ENCODE measurements at places on chromosomes 16 and 17. TPM values are rescaled to one million over a fixed set of nuclear protein-coding genes. Genes with fewer than 3 reads are reported as not detected.

GRCh38 chr16:11973070-11973469 lies 3.5 kb upstream of the SNX29 start:
- H3K4me1 ChIP-seq: peaks cover 13% of the 10 kb centered on the region
- H3K36me3 ChIP-seq: no peaks in the 10 kb centered on the region
- DNase-seq: no peak
- no peak overlapping the region for H3K27ac ChIP-seq
- no peaks in the 10 kb centered on the region for H3K27me3 ChIP-seq
- no peak overlapping the region for H3K4me3 ChIP-seq

- H3K4me3 ChIP-seq: no peak overlapping the region
- no peaks in the 10 kb centered on the region for H3K27me3 ChIP-seq
- peak overlapping the region; percentile 37 for H3K27ac ChIP-seq
- peaks cover 3% of the 10 kb centered on the region for H3K36me3 ChIP-seq
- DNase-seq: no peak
- H3K4me1 ChIP-seq: peaks cover 23% of the 10 kb centered on the region
These were observed 3.3 kb downstream of the ERBB2 start for GRCh38 chr17:39702901-39703893.

- no peaks in the 10 kb centered on the region for H3K27me3 ChIP-seq
- H3K4me3 ChIP-seq: no peak overlapping the region
- H3K36me3 ChIP-seq: no peaks in the 10 kb centered on the region
- no peaks in the 10 kb centered on the region for H3K4me1 ChIP-seq
- no peak for DNase-seq
- H3K27ac ChIP-seq: no peak overlapping the region
These were observed 32.1 kb upstream of the NLK start for GRCh38 chr17:28010406-28010805.

DNA sequence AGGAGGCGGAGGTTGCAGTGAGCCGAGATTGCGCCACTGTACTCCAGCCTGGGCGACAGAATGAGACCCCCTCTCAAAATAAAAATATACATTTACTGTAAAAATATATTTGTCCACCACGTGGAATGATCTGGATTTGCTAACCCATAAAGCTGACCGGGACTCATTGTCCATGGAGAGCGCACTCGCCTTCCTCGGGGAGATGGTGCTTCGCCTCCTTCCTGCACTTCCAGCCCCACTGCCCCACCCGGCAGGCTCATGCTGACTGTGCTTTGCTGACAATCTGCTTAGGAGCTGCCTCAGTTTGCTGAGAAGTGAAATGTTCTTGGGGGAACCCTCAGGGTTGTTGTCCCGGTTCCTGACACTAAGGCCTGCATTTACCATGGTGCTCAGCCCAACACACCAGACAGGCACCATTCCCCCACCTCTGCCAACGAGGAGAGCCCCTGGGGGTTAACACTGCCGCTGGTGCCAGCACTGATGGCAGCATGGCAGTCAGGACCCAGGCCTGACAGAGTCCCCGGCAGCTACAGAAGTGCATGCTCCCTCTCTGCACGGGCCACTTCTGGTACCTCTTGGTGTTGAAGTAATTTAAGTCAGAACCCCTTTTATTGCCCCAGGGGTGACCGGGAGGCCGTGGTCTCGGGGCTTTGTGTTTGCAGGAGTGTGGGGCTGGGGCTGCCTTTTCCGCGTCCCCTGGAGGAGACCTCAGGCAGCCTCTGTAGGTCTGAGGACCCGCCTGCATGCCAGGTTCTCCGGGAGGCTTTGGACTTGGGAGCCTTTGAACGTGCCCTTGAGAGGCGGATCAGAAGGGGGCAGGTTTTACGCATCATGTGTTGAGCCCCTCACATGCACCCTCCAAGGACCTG lies 2.5 kb downstream of the NUBP2 start:
- H3K4me1 ChIP-seq: peaks cover 11% of the 10 kb centered on the region
- no peak overlapping the region for H3K4me3 ChIP-seq
- peak; percentile 17 for DNase-seq
- H3K27me3 ChIP-seq: no peaks in the 10 kb centered on the region

GRCh38 chr16:20610211-20610891 lies 34.2 kb upstream of the ACSM2B start:
- no peak overlapping the region for H3K4me3 ChIP-seq
- no peaks in the 10 kb centered on the region for H3K27me3 ChIP-seq
- H3K4me1 ChIP-seq: no peaks in the 10 kb centered on the region

DNA sequence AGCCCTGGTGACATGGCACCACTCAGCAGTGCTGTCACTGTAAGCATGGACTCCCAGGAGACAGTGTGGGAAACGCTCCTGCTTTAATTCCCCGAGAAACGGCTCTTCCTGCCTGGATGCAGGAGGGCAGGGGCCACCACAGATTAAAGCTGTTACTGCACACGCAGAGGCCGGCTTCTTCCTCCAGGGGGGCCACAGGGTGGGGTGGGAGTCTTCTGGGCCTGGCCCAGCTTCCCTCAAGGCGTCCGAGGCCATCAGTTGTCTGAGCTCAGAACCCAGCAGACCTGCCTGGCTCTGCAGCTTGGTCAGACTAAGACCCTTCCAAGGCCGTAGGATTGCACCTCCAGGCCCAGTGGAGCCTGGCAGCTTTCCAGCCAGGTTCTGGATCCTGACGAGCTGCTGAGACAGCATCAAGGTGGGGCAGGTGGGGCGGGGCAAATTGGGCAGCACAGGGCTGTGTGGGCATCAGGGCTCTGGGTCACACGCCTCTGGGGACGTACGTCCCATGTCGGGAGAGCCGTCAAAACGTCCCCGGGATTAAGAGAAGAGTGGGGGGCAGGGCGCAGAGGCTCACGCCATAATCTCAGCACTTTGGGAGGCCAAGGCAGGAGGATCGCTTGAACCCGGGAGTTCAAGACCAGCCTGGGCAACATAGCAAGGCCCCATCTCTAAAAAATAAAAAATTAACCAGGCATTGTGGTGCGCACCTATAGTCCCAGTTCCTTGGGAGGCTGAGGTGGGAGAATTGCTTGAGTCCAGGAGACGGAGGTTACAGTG lies 5.0 kb upstream of the CAPN15 start:
- no peaks in the 10 kb centered on the region for H3K36me3 ChIP-seq
- no peaks in the 10 kb centered on the region for H3K27me3 ChIP-seq
- peaks cover 15% of the 10 kb centered on the region for H3K4me1 ChIP-seq
- H3K4me3 ChIP-seq: no peak overlapping the region
- no peak for DNase-seq

GRCh38 chr16:69917739-69918138 lies 33.4 kb upstream of the CLEC18A start:
- no peaks in the 10 kb centered on the region for H3K4me1 ChIP-seq
- no peaks in the 10 kb centered on the region for H3K36me3 ChIP-seq
- no peak overlapping the region for H3K4me3 ChIP-seq
- no peak overlapping the region for H3K27ac ChIP-seq
- no peak for DNase-seq

- H3K27ac ChIP-seq: no peak overlapping the region
- no peaks in the 10 kb centered on the region for H3K27me3 ChIP-seq
- H3K4me1 ChIP-seq: no peaks in the 10 kb centered on the region
- no peak overlapping the region for H3K4me3 ChIP-seq
These were observed 3.9 kb downstream of the MEAK7 start for GRCh38 chr16:84500531-84500930.

- H3K27me3 ChIP-seq: no peaks in the 10 kb centered on the region
- no peaks in the 10 kb centered on the region for H3K36me3 ChIP-seq
- H3K4me3 ChIP-seq: no peak overlapping the region
- DNase-seq: peak; percentile 40
- no peak overlapping the region for H3K27ac ChIP-seq
- peaks cover 3% of the 10 kb centered on the region for H3K4me1 ChIP-seq
These were observed 71.8 kb downstream of the PRKCA start for GRCh38 chr17:66373944-66374817.

DNA sequence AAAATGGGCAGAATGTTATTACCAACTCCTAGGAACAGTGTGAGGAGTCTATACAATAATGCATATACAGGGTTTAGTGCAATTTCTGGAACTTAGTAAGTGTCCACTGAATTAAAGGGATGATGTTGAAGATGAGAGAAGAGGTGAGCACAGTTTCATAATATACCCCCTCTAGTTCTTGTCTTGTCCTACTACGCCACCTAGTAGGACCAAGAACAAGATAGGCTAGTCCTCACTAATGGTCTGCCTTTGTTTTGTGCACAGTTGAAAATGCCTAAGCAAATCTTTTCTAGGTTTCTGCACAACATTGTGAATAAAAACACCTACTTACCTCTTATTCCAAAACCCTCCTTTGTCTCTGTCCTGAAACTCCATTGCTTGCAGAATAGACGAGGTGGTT lies 670.2 kb downstream of the CDH8 start:
- H3K4me3 ChIP-seq: no peak overlapping the region
- H3K27me3 ChIP-seq: no peaks in the 10 kb centered on the region
- no peak for DNase-seq

DNA sequence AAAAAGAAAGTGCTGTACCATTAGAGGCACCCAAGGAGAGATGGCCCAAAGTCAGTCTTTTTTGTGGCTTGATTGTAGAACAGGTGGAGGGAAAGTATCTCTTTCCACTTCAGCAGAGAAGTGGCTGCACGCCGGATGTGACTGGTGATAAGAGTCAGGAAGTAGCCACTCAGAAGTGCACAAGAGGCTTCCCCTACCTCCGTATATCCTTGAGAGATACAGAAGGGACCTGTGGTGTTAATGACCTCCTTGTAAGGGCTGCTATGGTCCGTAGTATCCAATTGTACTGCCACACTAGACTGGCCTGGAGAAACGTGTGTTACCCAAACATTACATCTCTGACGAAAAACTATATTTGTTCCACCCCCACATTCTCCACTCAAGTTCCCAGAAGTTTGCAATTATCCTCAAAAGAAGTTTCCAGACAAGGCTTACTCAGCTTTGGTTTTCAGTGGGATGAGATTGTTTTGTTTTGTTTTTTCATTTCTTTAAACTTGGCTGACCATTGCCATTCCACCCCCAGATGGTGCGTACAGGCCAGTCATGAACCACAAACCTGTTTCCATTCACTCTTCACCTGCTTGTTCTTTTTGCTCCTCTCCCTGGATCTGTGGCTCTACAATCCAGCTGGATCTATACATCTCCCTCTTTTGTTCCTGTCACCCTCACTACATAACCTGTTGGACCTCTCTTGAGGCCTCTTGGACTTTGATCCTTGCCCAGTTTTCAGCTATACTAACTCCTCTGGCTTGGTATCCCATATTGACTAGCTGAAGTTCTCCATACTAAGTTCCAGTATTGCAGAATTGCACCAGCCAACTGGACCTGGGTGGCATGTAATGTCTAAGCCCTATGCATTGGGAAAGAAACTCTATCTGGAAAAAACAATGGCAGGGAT lies 20.7 kb upstream of the MED13 start:
- no peaks in the 10 kb centered on the region for H3K27me3 ChIP-seq
- DNase-seq: no peak
- H3K27ac ChIP-seq: no peak overlapping the region
- no peaks in the 10 kb centered on the region for H3K4me1 ChIP-seq
- H3K4me3 ChIP-seq: no peak overlapping the region

DNA sequence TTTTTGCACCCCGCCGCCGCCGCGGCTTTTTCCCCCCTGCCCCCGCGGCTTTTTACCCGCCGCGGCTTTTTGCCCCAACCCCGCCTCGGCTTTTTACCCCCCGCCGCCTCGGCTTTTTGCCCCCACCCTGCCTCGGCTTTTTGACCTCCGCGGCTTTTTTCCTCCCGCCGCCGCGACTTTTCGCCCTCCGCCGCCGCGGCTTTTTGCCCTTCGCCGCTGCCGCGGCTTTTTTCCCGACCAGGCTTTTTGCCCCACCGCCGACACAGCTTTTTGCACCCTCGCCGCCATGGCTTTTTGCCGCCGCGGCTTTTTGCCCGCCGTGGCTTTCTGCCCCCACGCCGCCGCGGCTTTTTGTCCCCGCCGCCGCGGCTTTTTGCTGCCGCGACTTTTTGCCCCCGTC lies 137.0 kb upstream of the TP53TG3D start:
- no peaks in the 10 kb centered on the region for H3K4me1 ChIP-seq
- peak overlapping the region; percentile 13 for H3K4me3 ChIP-seq
- H3K36me3 ChIP-seq: no peaks in the 10 kb centered on the region

GRCh38 chr17:80946449-80946848 lies 45.2 kb upstream of the CHMP6 start:
- H3K4me1 ChIP-seq: no peaks in the 10 kb centered on the region
- no peaks in the 10 kb centered on the region for H3K36me3 ChIP-seq
- DNase-seq: no peak
- H3K27me3 ChIP-seq: no peaks in the 10 kb centered on the region
- no peak overlapping the region for H3K4me3 ChIP-seq

DNA sequence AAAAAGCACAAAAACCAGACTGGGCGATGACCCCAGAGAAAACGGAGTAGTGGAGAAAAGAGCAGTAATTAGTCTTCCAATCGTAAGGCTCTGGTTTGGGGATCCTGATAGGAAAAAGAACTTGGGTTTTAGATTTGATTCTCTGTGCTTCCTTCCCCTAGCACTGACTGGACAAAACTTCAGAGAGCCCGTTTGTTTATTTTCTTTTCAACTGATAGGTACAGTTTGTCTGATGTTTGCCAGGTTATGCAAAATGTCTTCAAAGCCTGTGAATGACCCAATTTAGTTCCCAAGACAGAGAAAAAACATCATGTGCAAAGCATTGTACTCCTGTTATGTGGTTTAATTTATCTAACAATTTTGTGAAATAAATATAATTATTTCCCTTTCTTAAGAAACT lies 151.1 kb upstream of the COX10 start:
- no peaks in the 10 kb centered on the region for H3K36me3 ChIP-seq
- H3K4me1 ChIP-seq: no peaks in the 10 kb centered on the region
- no peaks in the 10 kb centered on the region for H3K27me3 ChIP-seq
- no peak overlapping the region for H3K27ac ChIP-seq
- no peak overlapping the region for H3K4me3 ChIP-seq

GRCh38 chr17:65667656-65668055 lies 106.2 kb upstream of the AXIN2 start:
- H3K27me3 ChIP-seq: no peaks in the 10 kb centered on the region
- no peaks in the 10 kb centered on the region for H3K4me1 ChIP-seq
- H3K4me3 ChIP-seq: no peak overlapping the region
- H3K27ac ChIP-seq: no peak overlapping the region

- H3K4me3 ChIP-seq: no peak overlapping the region
- no peak for DNase-seq
- H3K27me3 ChIP-seq: no peaks in the 10 kb centered on the region
- no peaks in the 10 kb centered on the region for H3K4me1 ChIP-seq
- no peaks in the 10 kb centered on the region for H3K36me3 ChIP-seq
These were observed 183.5 kb upstream of the MAF start for GRCh38 chr16:79784007-79784406.

- no peaks in the 10 kb centered on the region for H3K36me3 ChIP-seq
- no peak for DNase-seq
- no peak overlapping the region for H3K4me3 ChIP-seq
- no peaks in the 10 kb centered on the region for H3K27me3 ChIP-seq
- H3K4me1 ChIP-seq: no peaks in the 10 kb centered on the region
These were observed 192.0 kb upstream of the ERCC4 start for GRCh38 chr16:13727943-13728342.

Gene DOC2A
- total RNA-seq: 4.8 TPM

Gene CLEC3A
- total RNA-seq: not detected
